ENCODE measurements at places on chromosomes 16 and 17.

DNA sequence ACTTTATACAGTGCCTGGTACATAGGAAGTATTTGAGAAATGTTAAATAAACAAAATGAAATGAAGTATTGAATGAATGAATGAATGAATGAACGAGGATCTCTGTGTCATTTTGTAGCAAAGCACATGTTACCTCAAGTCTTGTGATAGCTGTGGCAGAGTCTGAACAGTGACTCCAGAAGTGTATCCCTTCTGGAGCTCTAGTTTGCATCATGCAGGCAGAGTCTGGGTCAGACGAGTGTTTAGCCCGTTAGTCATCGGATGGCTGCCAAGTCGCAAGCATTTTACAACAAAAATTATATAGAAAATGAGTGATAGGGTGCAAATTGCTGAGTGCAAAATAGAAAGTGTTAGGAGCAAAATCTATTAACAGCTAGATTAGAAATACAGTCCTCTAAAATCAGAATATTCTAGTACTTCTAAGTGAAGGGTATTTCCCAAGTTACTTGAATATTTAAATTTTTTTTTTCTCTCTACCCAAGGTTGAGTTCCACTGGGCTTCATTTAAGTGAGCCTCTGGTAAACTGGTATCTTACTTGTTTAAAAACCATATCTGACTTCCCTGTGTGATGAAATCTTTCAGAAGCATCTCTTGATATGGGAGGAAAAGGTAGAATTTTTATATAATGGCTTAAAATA, 113.3 kb downstream of the FTO start:
- no peak for DNase-seq

- no peak for DNase-seq
These were observed 7.0 kb upstream of the MYH2 start for GRCh38 chr17:10556301-10557005.

GRCh38 chr16:58755989-58756649, 22.0 kb upstream of the GOT2 start:
- peak; percentile 58 for DNase-seq

- DNase-seq: no peak
These were observed 982 bp downstream of the DBNDD1 start for GRCh38 chr16:90018297-90018651.

DNA sequence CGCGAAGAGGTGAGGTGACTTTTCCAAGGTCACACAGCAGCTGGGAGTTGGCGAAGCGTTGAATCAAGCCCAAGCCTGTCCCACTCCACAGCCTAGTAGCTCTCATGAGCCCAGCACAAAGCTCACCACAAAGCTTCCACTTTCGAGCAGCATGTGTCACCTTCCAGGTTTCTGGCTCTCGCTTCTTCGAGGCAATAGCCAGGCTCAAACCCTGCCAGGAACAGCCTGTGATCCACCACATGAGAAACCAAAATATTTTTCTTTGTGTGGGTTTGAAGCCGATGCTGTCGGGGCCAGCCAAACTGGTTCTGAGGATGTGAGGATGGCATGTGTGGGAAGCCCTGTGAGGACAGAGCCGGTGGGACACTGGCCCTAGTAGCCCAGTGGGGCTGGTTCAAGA, 68.1 kb downstream of the COG7 start:
- DNase-seq: no peak

DNA sequence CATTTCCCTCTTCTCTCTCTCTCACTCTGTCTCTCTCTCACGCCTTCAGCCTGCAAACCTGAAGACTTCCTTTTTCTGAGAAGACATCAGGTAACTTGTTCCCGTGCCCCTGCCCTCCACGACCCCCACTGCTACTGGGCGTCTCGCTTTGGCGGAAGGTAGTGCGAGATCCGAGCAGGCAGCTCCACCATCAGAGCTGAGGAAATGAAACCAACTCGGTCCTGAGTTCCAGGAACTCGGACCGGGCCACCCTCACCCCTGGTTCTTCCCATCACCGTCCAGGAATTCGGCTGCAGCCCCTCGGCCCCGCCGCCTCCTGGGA, 585 bp downstream of the MLKL start:
- DNase-seq: no peak

DNA sequence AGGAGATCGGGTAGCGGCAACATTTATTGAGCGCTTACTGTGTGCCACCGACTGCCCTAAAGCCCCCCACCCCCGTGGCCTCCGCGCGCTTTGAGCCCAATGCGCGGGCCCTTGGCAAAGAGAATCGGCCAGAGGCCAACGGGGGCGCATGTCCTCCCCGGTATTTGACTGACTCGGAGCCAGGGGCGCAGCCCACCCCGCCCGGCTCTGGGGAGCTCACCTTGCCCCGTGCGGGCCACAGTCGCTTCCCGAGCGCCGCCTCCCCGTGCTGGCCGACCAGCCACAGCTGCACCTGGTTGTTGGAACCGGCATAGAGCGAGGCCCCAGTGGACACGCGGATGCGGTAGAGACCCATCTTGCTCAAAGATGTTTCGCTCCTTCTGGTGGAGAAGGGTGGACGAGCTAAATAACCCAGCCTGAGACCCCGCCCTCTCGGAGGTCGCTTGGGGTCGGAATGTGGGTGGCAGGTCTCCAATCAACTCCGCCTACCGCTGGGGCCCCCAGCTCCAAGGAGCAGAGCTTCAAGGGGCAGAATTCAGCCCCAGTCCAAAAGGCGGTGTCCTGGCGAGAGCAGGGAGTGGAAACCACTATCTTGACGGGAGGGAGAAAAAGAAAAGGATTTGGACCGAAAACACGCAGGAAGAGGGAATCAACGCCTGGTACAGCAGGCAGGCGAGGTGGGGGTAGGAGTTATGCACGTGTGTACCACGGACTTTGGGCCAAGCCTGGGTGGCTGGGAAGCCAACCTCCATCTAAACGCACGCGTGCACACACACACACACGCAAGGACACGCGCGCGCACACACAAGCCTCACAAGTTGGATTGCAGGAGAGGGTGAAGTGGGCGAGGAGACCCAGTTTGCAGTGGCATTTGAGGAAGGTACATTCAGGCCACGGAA, at the start of gene ALOX15:
Gene ALOX15 (minus strand): TSS at position 382 of the 899 bp plus-strand sequence. CDS start 27 bp downstream, at position 355.
- no peak for DNase-seq

GRCh38 chr17:72030067-72030899, 90.5 kb upstream of the SOX9 start:
- DNase-seq: peak; percentile 79

DNA sequence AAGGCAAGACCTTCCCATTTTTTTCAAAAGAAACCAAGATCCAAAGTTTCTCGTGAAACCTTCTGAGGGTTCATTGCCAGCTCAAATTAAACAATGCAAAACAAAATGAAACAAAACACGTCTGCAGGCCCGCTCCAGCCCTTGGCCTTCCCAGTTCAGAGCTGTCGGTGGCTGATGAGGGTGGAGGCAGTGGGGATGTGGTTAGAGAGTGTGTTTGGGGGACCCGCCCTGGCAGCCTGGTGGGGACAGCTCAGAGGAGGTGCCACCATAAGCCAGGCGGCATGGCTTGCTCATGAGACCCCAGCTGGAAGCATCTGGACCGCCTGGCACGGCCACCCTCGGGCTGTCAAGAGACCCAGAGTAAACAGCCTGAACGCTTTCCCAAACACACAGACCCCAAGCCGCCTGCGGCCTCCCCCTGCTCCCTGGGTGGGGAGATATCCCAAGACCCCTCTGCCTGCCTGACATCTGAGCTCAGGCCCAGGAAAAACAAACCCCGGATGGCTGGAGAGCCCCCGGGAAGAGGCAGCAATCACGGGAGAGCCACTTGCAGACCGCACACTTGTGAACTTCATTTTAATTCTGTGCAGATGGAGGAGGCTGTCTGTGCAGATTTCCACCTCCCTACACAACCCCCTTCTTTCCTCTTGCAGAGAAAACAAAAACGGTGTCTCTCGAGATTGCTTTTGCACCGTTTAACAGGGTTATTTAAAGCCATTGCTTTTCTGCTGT, 35.4 kb upstream of the LITAF start:
- DNase-seq: peak; percentile 61

DNA sequence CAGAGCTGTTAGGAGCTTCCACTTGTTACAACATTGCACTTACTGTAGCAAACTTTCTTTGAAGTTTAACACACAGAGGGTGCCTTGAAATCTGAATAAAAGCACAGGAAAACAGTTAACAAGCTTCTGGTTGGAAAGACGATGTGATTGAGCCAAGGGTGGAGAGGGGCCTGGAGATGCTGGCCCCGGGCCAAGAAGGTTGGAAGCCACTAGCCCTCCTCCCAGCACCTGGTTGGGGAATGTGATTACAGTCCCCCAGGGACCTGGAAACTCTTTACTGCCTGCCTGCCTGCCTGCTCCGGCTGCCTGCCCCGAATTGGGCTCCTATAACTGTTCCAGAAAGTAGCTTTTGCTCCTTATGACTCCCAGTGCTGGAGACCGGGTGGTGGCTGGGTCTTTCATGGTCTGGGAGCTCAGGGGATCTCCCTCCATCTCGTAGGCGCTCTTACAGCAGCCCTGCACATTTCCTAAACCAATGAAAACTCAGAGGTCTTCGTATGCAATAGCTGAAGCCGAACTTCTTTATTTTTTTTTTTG, 48.0 kb upstream of the ZFHX3 start:
- DNase-seq: no peak

GRCh38 chr16:50731989-50732832, 9.7 kb upstream of the CYLD start:
- no peak for DNase-seq

DNA sequence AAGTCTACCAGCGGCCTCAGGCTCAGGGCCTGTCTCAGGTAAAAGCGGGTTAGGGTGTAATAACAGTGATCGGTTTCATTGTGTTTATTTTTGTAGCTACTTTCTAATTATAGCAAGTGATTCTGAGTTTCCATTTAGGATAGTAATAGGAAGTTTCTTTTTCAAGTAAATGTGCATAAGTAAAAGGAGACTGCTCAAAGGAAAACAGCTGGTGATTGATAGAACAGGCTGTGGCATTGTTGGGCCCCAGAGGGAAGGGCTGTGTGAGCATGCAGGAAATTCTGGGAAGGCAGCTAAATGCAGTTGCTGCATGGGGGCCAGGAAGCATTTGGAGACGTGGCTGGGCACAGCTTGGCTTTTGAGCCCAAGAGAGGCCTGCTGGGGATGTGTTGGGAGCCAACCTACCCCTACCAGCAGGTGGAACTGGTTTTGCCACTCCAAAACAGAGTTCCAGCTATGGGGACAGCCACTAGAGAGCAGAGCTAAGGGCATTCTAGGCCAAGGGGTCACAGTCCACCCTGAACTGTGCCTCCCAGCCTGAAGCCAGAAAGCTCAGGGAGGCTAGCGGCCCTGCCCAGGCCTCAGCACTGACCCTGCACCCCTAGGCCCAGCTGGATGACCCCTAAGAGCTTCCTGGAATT, 12.6 kb downstream of the SNX20 start:
- DNase-seq: no peak

GRCh38 chr17:6492892-6493674, 48.8 kb downstream of the PIMREG start:
- no peak for DNase-seq

DNA sequence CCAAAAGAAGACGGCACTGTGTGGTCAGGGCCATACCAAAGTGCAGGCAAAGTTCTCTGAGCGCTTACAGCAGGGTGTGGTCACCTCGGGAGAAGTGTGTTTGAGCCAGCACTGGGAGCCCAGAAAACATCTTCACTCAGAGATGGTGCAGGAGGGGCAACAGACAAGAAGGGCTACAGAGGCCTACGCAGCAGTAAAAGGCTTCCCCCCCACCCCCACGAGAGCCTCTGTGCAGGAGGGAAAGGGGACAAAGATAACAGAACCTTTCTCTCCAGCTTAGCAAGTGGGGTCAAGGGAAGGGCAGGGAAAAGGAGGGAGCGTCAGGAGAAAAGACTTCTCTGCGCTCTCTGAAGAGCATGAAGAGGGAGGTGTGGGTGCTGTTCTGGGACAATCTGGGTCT, 2.8 kb downstream of the VAT1 start:
- DNase-seq: no peak

GRCh38 chr16:61105544-61105943, 930.7 kb downstream of the CDH8 start:
- DNase-seq: no peak
